ENCODE measurements at places on chromosomes 6 and 20.

GRCh38 chr6:68994521-68994920, 359.4 kb downstream of the ADGRB3 start:
- no peak for DNase-seq

- no peak for DNase-seq
Observed at GRCh38 chr6:101853231-101854085, 459.9 kb downstream of the GRIK2 start.

GRCh38 chr6:98880486-98880885, 46.1 kb downstream of the POU3F2 start:
- no peak for DNase-seq

- peak; percentile 93 for DNase-seq
Observed at GRCh38 chr20:13525225-13525940, 113.3 kb downstream of the TASP1 start.

DNA sequence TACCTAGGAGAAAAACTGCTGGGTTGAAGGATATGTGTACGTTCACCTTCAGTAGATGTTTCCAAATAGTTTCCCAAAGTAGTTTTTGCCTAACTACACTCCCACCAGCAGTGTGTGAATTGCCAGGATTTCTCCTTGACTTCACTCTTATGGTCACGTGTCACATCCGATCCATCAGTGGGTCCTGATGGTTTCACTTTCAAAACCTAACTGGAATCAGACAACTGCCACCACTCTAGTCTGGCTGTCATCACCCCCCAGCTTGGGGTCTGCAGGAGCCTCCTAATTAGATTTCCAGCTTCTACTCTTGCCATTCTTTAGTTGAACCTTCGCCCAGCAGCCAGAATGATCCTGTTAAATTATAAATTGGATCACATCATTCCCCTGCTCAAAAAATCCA, 8.5 kb upstream of the SLC12A5 start:
- no peak for DNase-seq

DNA sequence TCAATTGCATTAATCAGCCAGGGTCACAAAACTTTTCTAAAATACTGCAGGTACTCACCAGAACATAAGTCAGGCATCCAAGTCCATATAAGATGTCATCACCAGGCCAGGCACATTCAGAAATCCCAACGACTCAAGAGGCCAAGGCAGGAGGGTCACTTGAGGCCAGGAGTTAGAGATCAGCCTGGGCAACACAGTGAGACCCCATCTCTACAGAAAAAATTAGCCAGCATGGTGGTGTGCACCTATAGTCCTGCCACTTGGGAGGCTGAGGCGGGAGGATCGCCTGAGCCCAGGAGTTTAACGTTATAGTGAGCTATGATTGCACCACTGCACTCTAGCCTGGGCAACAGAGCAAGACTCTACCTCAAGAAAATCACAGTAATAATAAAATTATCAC, 278.4 kb upstream of the PLN start:
- DNase-seq = no peak

DNA sequence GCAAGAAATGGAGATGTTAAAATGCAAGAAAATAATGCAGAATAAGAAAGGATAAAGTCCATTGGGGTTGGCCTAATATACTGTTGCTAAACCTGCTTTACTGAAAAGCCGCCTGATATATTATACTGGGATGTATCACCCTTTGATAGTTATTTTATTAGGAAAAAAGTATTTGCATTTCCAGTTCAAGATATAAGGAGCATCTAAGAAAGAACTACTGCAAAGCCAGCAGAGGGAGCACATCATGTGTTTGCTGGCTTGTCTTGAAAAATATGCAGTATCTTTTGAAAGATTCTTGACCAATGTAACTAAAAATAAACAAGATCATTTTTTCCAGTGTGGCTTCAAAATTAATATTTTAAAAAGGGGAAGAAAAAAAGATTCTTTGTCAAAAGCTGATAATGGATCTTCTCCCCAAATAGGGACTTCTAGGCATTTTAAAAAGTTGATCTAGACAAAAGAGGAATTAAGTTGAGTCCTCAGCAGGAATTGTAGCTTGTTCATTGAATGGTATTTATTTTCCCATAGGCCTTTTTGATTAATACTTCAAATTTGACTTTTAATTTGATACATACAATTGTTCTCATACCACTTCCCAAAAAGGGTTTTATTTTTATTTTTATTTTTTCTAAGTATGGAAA, 214.9 kb downstream of the ZFAND3 start:
- DNase-seq = peak; percentile 49

DNA sequence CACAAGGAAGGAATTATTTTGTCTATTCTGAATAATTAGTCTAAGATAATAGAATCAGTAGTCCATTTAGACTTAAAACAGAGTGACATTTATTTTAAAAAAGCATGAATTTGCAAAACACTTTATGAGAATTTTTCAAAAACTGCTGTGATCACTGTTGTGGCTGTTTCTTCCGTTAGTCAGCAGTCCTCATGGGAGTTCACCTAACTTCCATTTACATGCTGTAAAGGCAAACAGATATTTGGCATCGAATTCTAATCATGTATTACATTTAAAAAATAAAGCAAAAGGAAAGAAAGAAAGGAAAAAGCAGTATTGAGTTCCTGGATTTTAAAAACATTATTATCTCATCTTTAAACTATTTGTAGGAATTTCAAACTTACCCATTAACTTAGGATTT, 111.8 kb downstream of the MTHFD1L start:
- peak; percentile 20 for DNase-seq

- peak; percentile 83 for DNase-seq
Observed at GRCh38 chr6:132399376-132400074, 1.8 kb downstream of the MOXD1 start.

- DNase-seq = no peak
Observed at GRCh38 chr6:143958839-143959399, 49.1 kb downstream of the PLAGL1 start.
